ENCODE measurements at places on chromosomes 5 and 9. TPM values are rescaled to one million over a fixed set of nuclear protein-coding genes. Genes with fewer than 3 reads are reported as not detected.

Gene PPIP5K2
- total RNA-seq, result 16.2 TPM

Gene GRIN1
- total RNA-seq, result 0.11 TPM

Gene POU5F2
- total RNA-seq, result 0.02 TPM

Gene LCN9
- not detected for total RNA-seq

Gene EXOSC2
- total RNA-seq, result 47.2 TPM

Gene TRIM14
- total RNA-seq, result 12.5 TPM

Gene HTR4
- not detected for total RNA-seq

Gene HSPB3
- 0.24 TPM for total RNA-seq

Gene HMMR
- total RNA-seq, result 24.9 TPM

Gene RLN1
- not detected for total RNA-seq

Gene ITK
- total RNA-seq, result 0.08 TPM

Gene UNC13B
- 10.8 TPM for total RNA-seq

Gene OR1J2
- total RNA-seq, result not detected

Gene PRRX2
- 5.3 TPM for total RNA-seq

Gene EGFL7
- total RNA-seq, result 38.6 TPM

Gene CYSRT1
- 5.0 TPM for total RNA-seq

Gene SVEP1
- 1.7 TPM for total RNA-seq

Gene SURF2
- 47.8 TPM for total RNA-seq

Gene F2RL1
- total RNA-seq, result 227 TPM

Gene NEUROG1
- total RNA-seq, result not detected

Gene CTNNAL1
- 46.7 TPM for total RNA-seq

Gene SERF1A
- total RNA-seq, result 1.5 TPM

Gene KIF20A
- 41.8 TPM for total RNA-seq

Gene MOCS2
- total RNA-seq, result 29.8 TPM

Gene LECT2
- total RNA-seq, result not detected

Gene PKN3
- total RNA-seq, result 16.8 TPM

Gene SPATA24
- total RNA-seq, result 4.9 TPM
